ENCODE measurements at places on chromosomes 3 and 15.

DNA sequence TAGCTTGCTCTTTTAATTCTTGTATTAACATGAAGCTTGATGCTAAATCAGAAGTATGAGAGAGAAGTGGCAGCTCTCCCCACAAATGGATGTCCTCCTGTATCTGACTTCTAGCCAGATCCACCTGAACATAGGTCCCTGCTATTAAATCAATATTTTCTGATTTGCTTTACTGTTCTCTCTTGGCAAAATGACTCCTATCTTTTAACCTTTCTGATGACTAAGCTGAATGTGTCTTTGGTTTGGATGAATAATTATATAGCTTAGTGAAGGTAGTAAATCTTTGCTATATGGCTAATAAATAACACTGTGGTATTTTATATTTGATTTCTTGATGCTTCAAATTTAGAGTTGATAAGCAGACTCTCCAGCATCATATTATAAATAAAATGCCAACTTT lies 28.3 kb upstream of the ARL14 start:
- no peak for DNase-seq

GRCh38 chr3:145698250-145698649 lies 462.7 kb downstream of the PLOD2 start:
- DNase-seq: no peak

DNA sequence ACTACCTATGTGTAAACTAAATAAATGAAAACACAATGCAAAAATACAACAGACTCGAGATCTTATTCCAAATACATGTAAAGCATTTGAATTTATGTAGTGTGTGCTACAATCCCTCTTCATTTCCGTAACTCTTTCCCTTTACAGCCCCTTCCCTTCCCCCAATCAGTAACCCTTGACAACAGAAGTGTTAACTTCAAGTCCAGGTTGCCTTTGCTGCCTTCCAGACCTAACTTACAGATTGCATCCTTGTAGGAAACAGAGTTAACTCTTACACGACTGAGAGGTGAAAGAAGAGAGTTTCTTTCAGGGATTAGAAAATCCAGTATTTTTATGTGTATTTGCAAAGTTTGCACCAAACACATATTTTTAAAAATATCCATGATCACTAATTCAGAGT lies 1.4 kb upstream of the ROBO1 start:
- DNase-seq: no peak

GRCh38 chr3:150739200-150739863 lies 23.6 kb downstream of the SIAH2 start:
- DNase-seq: no peak

GRCh38 chr15:40344631-40345120 lies 3.9 kb upstream of the CCDC9B start:
- peak; percentile 53 for DNase-seq
